Transverse colon (tissue), 4 donors: ENCODE measurements at places on chromosomes 16 and 17. TPM values are rescaled to one million over a fixed set of nuclear protein-coding genes. Genes with fewer than 3 reads are reported as not detected.

GGA2 gene
- total RNA-seq: 38.0 TPM

DNA sequence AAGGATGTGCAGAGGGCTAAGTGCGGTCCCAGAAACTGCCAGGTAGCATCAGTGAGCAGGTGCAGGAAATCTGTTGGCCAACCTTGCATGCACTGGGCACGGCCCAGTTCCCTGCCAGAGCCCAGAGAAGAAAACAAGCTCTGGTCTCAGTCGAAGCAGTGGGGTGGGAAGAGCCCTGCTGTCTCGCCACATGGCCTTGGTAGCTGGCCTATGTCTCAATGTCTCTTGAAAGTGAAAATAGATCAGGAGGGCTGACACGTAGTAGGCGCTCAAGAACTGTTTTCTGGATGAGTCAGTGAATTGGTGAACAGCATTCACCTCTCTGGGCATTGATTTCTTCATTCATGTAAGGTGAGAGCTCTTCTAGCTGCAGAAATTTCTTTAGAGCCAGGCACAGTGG is 90.4 kb downstream of the MARF1 start:
- no peak overlapping the region for H3K27ac ChIP-seq
- H3K4me1 ChIP-seq: no peaks in the 10 kb centered on the region
- no peak for DNase-seq
- H3K4me3 ChIP-seq: no peak overlapping the region

DNA sequence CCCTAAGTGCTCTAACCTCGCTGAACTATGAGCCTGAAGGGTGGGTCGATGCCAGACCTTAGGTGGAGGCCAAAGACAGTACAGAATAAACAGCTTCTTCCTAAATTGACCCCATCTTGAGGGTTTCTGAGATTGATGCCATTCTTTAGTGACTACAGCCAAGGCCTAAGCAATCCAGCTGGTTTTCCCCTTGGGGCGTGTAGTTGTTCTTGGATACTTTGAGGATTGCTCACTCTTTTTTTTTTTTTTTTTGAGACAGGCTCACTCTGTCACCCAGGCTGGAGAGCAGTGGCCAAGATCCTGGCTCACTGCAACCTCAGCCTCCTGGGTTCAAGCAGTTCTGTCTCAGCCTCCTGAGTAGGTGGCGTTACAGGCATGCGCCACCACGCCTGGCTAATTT is 2.0 kb downstream of the OVCA2 start:
- no peak for DNase-seq
- H3K4me1 ChIP-seq: peaks cover 11% of the 10 kb centered on the region
- no peak overlapping the region for H3K27ac ChIP-seq
- H3K36me3 ChIP-seq: no peaks in the 10 kb centered on the region
- H3K27me3 ChIP-seq: peaks cover 11% of the 10 kb centered on the region

- H3K27me3 ChIP-seq: no peaks in the 10 kb centered on the region
- peak; percentile 67 for DNase-seq
- no peak overlapping the region for H3K4me3 ChIP-seq
- peaks cover 9% of the 10 kb centered on the region for H3K4me1 ChIP-seq
- H3K27ac ChIP-seq: peak overlapping the region; percentile 14
These were observed 141.4 kb upstream of the GSE1 start for GRCh38 chr16:85471469-85472431.
